Activated T-helper 1 cell treated with anti-CD3 and anti-CD28 coated beads, Interleukin-12 subunit alpha, Interleukin-12 subunit beta, Interleukin-2, Interleukin-4 antibody, amounts not matched to agents 30 ng/mL and 10 ng/mL and 1 ng/mL, durations not matched to agents 14 hours and 24 hours and 36 hours (primary cell): ENCODE measurements at places on chromosomes 2 and 18. TPM values are rescaled to one million over a fixed set of nuclear protein-coding genes. Genes with fewer than 3 reads are reported as not detected.

The ANKRD29 gene
- total RNA-seq = not detected in 2 replicates

The SLC8A1 gene
- total RNA-seq = 1.8 and 2.9 TPM in 2 replicates

The EFEMP1 gene
- total RNA-seq = not detected in 2 replicates

The TRIM43B gene
- total RNA-seq = not detected in 2 replicates

The KLHL41 gene
- not detected in 2 replicates for total RNA-seq

DNA sequence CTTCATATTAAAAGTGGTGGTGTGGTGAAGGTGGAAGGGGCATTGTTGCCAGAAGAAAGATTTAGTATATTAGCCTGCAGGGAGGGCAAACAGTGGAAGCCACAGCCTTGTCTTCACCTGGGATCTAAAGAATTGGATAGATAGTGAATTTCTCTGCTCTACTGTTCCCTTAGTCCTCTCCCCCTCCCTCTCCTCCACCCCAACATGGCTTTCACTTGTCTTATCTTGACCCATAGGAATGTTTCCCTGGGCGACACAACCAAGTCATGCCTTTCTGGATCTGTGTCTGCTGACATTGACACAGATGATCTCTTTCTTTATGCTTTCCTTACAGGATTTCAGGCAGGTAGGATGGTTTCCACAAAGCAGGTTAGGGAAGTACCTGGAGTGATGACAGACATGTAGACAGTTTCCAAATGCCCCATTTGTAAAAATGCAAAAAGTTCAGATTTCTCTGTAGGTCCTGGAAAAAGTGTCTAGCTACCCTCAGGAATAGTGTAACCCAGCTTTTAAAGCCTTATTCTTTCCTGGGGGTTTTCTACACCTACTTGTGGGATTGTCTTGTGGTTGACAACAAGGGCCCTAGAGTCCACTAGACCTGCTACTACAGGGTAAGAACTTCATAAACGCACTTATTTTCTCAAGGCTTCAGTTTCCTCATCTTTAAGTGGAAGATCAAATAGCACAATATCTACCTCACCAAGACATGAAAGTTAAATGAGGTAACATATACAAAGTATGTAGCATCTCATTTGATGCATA, 184.2 kb upstream of the SP5 start:
- H3K27me3 ChIP-seq = peaks cover 11% of the 10 kb centered on the region
- H3K27ac ChIP-seq = no peak overlapping the region
- no peaks in the 10 kb centered on the region for H3K4me1 ChIP-seq
- H3K36me3 ChIP-seq = no peaks in the 10 kb centered on the region

DNA sequence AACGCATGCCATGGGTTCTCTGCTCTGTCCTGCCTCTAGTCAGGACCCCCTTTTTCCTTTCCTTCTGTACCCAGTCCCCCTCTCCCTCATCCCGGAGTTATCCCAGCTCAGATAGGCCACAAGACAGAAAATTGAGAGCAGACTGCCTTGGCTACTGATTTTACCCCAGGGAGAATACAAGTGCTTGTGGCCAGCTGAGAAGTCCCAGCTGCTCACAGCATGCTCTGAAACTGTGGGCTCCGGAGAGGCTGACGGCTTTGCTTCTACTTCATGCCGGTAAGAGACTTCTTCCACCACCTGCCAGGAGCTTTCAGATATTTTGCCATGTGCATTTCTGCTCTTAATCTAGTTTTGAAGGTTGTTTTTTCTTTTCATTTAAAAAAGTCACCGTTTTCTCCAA, 20.0 kb upstream of the SIX2 start:
- no peak overlapping the region for H3K27ac ChIP-seq
- H3K4me1 ChIP-seq = no peaks in the 10 kb centered on the region
- peaks cover 5% of the 10 kb centered on the region for H3K27me3 ChIP-seq
- H3K4me3 ChIP-seq = no peak overlapping the region
- no peaks in the 10 kb centered on the region for H3K36me3 ChIP-seq

DNA sequence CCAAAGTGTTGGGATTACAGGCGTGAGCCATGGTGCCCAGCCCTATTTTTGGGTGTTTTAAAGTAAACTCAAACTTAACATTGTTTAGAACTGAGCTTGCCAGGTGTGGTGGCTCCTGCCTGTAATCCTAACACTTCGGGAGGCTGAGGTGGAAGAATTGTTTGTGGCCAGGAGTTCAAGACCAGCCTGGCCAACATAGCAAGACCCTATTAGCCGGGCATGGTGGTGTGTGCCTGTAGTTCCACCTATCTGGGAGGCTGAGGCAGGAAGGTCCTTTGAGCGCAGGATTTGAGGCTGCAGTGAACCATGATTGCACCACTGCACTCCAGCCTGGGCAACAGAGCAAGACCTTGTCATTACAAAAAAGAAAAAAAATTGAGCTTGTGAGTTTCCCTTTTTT, 17.5 kb downstream of the SFTPB start:
- H3K4me1 ChIP-seq = peaks cover 6% of the 10 kb centered on the region
- H3K27ac ChIP-seq = no peak overlapping the region
- no peaks in the 10 kb centered on the region for H3K27me3 ChIP-seq
- no peak overlapping the region for H3K4me3 ChIP-seq

DNA sequence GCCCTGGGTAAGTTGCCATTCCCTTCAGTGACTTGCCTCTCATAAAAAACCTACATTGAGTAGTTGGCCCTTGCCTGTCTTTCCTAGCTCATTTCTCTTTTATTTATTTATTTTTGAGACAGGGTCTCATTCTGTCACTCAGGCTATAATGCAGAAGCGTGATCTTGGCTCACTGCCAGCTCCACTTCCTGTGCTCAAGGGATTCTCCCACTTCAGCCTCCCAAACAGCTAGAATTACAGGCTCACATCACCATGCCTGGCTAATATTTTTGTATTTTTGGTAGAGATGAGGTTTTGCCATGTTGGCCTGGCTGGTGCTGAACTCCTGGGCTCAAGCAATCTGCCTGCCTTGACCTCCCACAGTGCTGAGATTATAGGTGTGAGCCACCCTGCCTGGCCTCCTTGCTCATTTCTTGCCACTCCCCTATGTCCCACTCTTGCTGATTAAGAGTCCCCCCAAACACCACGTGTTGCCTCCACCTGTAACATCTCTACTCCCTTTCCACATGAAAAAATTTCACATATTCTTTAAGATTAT, 12.6 kb downstream of the EVA1A start:
- no peak for DNase-seq
- H3K27me3 ChIP-seq = peaks cover 4% of the 10 kb centered on the region
- H3K27ac ChIP-seq = no peak overlapping the region
- no peak overlapping the region for H3K4me3 ChIP-seq

DNA sequence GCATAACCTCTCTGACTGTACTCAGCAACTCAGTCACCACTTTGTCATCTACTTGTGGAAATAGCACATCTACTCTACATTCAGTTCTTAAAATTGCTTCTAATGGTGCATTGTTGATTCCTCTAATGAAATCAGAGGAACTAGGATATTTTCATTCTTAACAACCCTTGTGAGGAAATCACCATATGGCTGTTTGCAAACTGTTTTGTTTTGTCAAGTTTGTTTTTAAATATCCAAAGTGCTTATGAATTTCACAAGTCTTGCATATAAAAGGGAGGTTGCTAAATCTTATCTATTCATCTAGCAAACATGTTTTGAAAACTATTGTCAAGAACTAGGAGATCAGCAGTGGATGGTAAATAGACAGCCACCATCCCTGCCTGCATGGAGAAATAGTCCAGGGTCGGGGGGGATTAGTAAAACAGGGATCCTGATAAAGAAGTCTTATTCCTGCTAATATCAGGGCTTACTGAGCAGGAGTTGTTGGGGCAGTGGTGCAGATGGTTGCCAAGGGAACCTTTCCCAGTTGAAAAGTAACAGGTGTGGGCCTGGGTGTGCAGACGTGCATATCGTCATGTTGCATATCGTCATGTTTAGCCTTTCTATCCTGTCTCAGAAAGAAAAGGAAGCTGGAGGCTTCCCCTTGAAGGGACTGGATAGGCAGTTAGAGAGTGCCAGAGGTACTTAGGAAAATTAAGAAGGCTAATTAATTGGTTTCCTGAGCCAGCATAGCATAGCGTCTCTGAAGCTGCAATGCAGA, 7.5 kb upstream of the MYO3B start:
- H3K27me3 ChIP-seq = peaks cover 11% of the 10 kb centered on the region
- H3K4me3 ChIP-seq = no peak overlapping the region
- H3K36me3 ChIP-seq = no peaks in the 10 kb centered on the region

GRCh38 chr2:129698593-129698992, 280.9 kb upstream of the RAB6C start:
- H3K4me1 ChIP-seq = no peaks in the 10 kb centered on the region
- H3K36me3 ChIP-seq = no peaks in the 10 kb centered on the region
- no peak overlapping the region for H3K27ac ChIP-seq
- no peak overlapping the region for H3K4me3 ChIP-seq
- no peak for DNase-seq

The TMEM200C gene
- total RNA-seq = 0.07 TPM in 1 of 2 replicates, not detected in the other

The MOGAT1 gene
- total RNA-seq = not detected in 2 replicates

The KIF1A gene
- 0.66 and 0.83 TPM in 2 replicates for total RNA-seq
